Activated CD4-positive, alpha-beta T cell treated with anti-CD3 and anti-CD28 coated beads, Interleukin-2, Interleukin-4, amounts not matched to agents 100 ng/mL and 50 ng/mL, durations not matched to agents 16 hours and 8 hours (primary cell): ENCODE measurements at places on chromosomes 2 and 18.

GRCh38 chr2:172845028-172845630, 109.5 kb downstream of the RAPGEF4 start:
- no peak for DNase-seq

GRCh38 chr18:25348386-25349130, 3.4 kb downstream of the ZNF521 start:
- DNase-seq: no peak

DNA sequence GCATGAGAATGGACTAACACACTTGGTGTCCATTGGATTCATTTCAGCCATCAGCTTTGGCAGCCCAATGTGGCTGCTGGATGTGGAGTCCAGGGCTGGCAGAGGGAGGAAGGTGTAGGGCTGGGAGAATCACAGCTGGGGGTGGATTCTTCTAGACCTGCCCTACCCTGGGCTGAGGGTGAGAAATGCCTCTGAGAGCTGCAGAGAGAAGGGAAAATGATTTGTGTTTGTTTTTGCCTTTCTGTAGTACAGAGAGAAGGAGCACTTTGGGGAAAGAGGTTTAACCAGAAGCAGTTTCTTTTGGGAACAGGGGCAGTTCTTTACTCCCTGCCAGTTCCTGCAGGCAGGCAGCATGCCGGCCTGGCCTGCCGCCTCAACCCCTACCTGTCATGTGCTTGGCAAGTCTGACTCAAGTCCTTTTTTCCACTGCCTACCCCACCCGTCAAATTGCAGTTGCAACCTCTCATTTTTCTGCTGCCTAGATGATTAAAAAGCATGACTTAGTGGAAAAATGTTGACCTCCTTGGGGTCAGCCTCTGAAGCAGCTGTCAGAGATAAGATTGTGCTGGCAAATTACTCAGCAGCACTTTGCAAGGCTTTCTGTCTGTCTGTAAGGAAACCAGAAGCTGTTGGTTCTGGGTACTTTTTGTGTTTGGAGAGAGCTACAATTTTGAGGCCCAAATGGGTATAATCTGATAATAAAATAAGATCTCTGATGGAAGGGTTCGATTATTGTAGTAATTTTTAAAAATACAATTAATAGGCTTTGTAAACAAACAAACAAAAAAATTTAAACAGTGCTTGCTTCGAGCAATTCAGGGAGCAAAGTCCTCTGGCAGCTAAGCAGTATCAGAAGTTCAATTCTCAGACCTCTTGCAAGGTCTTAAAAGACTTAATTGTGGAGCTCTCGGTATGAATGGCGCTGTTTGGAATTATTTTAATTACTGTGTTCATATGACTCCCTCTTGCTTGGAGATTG, 21.7 kb downstream of the LBH start:
- peak; percentile 74 for DNase-seq

DNA sequence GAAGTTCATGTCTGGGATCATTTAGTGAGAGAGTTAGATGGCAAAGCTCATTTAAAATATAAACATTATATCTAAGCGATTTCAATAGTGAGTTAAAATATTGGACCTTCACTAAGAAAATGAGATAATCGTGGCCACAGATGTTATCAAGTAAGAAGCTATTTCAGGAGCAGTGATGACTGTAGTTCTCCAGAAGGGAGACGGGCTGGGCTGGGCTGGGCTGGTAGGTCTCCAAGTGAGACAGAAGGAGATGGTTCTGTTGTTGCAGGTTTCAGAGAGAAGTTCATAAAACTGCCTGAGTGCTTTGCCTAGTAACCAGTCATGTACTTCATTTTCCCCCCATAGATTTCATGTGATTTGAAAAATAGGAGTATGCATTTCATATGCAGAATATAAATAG, 130.1 kb upstream of the DAPL1 start:
- DNase-seq: no peak

- DNase-seq: no peak
Observed at GRCh38 chr18:55509631-55510324, 78.2 kb downstream of the TCF4 start.

DNA sequence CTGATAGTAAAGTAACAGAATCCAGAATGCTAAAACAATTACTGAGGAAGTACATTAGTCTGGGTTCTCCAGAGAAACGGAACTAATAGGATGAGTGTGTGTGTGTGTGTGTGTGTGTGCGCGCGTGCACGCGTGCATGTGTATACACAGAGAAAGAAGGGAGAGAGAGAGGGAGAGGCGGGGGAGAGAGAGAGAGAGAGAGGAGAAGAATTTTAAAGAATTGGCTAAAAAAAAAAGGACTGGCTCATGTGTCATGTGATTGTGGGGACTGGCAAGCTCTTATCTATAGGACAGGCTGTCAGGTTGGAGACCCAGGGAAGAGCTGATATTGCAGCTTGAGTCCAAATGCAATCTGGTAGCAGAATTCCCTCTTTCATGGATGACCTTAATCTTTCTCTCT, 976.2 kb upstream of the CDH2 start:
- DNase-seq: no peak

DNA sequence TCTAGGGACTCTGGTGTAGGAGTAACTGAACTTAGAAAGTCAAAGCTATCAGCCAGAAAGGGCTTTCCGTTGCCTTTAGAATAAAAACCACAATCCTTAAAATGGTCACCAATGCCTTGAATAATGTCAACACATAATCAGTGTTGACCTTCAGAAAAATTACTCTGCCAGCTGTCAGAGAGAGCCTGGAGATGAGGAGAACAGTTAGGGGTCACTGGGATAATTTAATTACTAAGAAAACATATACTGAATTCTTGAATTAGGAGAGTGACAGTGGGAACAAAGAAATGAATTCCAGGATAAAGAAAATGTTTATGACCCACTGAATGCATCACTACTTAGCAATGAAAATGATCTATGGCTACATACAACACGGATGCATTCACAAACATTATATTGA, 23.4 kb upstream of the UGP2 start:
- no peak for DNase-seq

GRCh38 chr18:56009411-56009810, 421.4 kb upstream of the TCF4 start:
- no peak for DNase-seq

DNA sequence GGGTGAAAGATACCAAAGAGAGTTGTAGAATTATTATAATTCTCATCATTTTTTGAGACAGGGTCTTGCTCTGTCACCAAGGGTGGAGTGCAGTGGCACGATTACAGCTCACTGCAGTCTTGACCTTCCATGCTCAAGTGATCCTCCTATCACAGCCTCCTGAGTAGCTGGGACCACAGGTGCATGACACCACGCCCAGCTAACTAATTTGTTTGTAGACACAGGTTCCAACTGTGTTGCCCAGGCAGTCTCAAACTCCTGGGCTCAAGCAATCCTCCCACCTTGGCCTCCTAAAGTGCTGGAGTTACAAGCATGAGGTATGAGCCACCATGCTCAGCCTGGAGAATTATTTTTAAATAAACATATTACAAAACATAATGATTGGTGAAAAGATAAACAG, 92.8 kb upstream of the MSH6 start:
- no peak for DNase-seq

- DNase-seq: no peak
Observed at GRCh38 chr2:24400207-24400907, 40.0 kb upstream of the ITSN2 start.

- no peak for DNase-seq
Observed at GRCh38 chr2:26742048-26742770, 21.9 kb upstream of the SLC35F6 start.

GRCh38 chr2:72926368-72926767, 9.0 kb downstream of the EMX1 start:
- no peak for DNase-seq

DNA sequence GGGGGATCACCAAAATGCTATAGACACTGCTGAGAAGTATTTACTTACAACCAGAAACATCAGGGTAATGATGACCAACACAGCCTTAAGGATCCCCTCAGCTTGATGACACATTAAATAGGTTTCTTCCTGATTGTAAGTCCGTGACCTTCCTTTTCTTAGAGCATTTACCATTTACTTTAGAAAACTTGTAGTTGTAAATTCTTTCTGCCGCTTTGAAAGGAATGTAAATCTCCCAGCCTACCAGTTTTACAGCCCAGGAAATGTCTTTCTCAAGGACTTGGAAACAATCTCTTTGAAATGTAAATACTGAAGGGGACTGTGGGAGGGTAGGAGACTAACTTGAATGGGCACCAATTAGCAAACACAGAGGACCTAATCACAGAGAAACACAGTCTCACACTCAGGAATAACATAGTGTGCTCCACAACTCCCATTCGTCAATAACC, 278.6 kb downstream of the DSC3 start:
- DNase-seq: no peak

DNA sequence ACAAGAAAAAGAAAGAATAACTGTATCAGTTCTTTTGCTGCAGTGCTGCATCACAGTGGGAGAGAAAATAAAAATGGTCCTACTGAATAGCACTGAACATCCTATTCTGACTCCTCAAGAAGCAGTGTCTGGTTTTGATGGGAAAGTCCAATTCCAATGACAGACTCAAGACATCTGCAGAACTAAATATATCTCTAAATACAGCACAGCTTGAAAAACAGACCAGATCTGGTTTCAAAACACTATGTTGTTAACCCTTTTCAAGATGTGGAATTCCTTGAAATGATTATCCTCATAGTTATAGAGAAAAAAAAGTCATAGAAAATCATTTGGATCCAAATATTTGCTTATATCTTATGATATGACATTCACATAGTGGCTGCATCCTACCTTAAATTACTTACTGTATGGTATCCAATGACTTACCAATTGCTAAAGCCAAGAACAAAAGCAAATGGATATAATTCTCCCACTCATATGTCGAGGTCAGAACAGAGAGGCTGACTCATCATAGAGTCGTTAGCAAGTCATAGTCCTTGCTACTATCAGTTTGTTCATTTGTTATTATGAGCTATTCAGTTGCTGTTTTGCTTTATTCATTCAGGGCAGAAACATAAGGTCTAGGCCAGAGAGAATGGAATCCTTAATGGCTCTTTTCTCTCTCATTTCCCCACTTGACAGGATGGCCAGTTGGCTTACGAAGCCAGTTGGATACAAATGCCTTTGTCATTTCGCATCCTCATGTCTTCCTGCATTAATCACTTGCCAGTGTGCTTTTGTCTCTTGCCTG, 62.5 kb upstream of the ACVR2A start:
- no peak for DNase-seq

DNA sequence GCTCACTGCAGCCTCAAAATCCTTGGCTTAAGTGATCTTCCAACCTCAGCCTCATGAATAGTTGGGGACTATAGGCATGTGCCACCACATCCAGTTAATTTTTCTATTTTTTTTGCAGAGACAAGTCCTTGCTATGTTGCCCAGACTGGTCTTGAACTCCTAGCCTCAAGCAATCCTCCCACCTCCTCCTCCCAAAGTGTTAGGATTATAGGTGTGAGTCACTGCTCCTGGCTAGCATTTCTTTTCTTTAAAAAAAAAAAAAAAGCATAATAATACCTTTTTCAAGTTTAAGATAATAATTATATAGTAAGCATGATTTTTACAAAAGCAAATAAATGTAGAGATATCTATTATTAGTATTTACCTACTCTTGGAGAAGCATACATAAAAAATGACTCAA, 36.1 kb downstream of the PPP4R1 start:
- no peak for DNase-seq

DNA sequence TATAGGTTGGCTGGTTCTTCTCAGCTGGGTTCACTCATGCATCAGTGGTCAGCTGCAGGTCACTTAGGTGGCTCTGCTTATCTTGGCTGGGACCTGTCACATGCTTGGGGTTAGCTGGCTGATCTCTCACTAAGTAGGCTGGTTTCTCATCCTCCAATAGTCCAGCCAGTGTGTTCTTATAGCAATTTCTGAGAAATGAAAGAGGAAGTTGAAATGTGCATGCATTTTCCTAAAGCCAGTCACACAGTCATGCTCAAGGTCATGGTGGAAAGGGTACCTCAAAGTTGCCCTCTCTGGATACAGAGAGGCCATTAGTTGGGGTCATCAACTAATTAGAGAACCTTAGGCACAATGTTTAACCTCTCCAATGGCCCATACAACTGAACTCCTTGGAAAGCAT, 64.4 kb downstream of the KLHL29 start:
- DNase-seq: no peak

- no peak for DNase-seq
Observed at GRCh38 chr18:62538881-62539280, 16.1 kb downstream of the ZCCHC2 start.
